ENCODE measurements at places on chromosomes 6 and 20.

GRCh38 chr20:58784321-58785074 lies 66.2 kb downstream of the GNAS-AS1 start:
- H3K4me1 ChIP-seq: no peaks in the 10 kb centered on the region
- H3K27me3 ChIP-seq: no peaks in the 10 kb centered on the region
- no peaks in the 10 kb centered on the region for H3K36me3 ChIP-seq
- no peak for DNase-seq

- DNase-seq: no peak
- no peaks in the 10 kb centered on the region for H3K4me1 ChIP-seq
- H3K27ac ChIP-seq: no peak overlapping the region
These were observed 337.7 kb downstream of the TPBG start for GRCh38 chr6:82701341-82701740.

GRCh38 chr6:158459726-158460125 lies 100.2 kb upstream of the TMEM181 start:
- no peak overlapping the region for H3K4me3 ChIP-seq
- H3K36me3 ChIP-seq: no peaks in the 10 kb centered on the region
- no peaks in the 10 kb centered on the region for H3K27me3 ChIP-seq
- DNase-seq: no peak
- H3K4me1 ChIP-seq: no peaks in the 10 kb centered on the region
- no peak overlapping the region for H3K27ac ChIP-seq

DNA sequence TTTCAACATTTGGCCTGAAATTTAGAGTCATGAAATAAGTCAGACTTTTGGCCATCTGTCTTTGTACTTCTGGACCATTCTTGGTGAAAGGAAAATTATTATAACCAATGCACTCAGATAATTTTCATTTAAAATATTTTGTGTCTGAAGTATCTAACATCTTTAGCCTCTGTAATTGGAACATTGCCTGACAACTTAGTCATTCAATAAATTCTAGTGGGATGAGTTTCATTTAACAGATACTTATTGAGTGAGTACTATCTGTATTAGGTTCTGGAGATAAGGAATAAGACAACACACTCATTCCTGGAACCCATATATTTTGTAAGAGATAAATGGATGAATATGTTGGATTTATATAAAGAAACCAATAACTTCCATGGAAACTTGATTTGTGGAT lies 536.0 kb downstream of the BCKDHB start:
- no peaks in the 10 kb centered on the region for H3K36me3 ChIP-seq
- no peaks in the 10 kb centered on the region for H3K27me3 ChIP-seq
- H3K4me3 ChIP-seq: no peak overlapping the region
- H3K27ac ChIP-seq: no peak overlapping the region
- H3K4me1 ChIP-seq: no peaks in the 10 kb centered on the region
- no peak for DNase-seq

GRCh38 chr6:20154753-20155152 lies 57.5 kb downstream of the MBOAT1 start:
- no peaks in the 10 kb centered on the region for H3K27me3 ChIP-seq
- DNase-seq: no peak
- no peak overlapping the region for H3K27ac ChIP-seq
- no peaks in the 10 kb centered on the region for H3K36me3 ChIP-seq

GRCh38 chr6:141513830-141514229 lies 618.9 kb upstream of the GJE1 start:
- H3K4me3 ChIP-seq: no peak overlapping the region
- no peak overlapping the region for H3K27ac ChIP-seq
- no peaks in the 10 kb centered on the region for H3K4me1 ChIP-seq

DNA sequence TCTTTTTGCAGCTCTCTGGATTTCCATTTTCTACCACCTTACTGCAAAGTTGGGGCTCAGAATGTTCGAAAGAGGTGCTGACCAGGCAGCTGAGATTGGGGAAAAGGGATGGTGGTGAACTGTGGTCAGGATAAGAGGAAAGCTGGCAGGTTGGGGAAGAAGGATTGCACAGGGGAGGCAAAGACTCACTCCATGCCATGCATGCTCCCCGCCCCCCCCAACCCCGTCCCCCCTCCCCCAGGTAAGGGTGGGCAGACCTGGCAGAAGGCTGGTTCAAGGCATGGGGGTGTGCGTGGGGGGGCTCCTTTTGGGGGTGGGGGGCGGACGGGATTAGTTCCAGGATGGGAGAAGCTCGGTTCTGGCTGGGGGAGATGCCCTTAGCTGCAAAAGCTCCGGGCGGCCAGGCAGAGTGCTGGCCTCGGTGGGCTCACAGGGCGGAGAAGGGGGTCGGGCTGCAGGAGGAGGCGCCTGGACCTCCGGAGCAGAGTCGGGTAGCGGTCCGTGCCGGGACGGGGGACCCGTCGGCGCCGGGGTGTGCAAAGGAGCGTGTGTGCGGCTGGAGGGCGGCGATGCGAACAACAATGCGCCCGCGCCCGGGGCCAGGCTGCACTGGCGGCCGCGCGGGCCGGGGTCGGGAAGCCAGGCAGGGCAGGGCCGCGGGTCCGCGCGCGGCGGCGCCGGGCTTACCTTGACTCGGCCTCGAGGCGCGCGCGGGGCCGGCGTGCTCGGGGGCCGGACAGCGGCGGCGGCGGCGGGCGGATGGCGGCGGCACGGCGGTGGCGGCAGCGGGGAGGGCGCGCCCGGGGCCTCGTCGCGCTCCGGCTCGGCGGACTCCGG lies 880 bp downstream of the ADNP start:
- DNase-seq: peak; percentile 38
- H3K27me3 ChIP-seq: no peaks in the 10 kb centered on the region
- H3K27ac ChIP-seq: peak overlapping the region; percentile 80
- no peak overlapping the region for H3K4me3 ChIP-seq
- H3K4me1 ChIP-seq: peaks cover 30% of the 10 kb centered on the region

GRCh38 chr6:12288211-12288618 lies 1.9 kb upstream of the EDN1 start:
- H3K36me3 ChIP-seq: no peaks in the 10 kb centered on the region
- H3K4me1 ChIP-seq: peaks cover 8% of the 10 kb centered on the region
- H3K27me3 ChIP-seq: peaks cover 13% of the 10 kb centered on the region
- H3K4me3 ChIP-seq: no peak overlapping the region
- no peak for DNase-seq

GRCh38 chr6:110269623-110270022 lies 88.5 kb downstream of the METTL24 start:
- no peaks in the 10 kb centered on the region for H3K4me1 ChIP-seq
- no peak overlapping the region for H3K4me3 ChIP-seq
- no peaks in the 10 kb centered on the region for H3K36me3 ChIP-seq

- H3K27me3 ChIP-seq: no peaks in the 10 kb centered on the region
- H3K27ac ChIP-seq: no peak overlapping the region
- no peaks in the 10 kb centered on the region for H3K36me3 ChIP-seq
- H3K4me3 ChIP-seq: no peak overlapping the region
- DNase-seq: no peak
These were observed 744.1 kb upstream of the GJE1 start for GRCh38 chr6:141388666-141389065.

- no peak overlapping the region for H3K27ac ChIP-seq
- H3K27me3 ChIP-seq: no peaks in the 10 kb centered on the region
- no peak overlapping the region for H3K4me3 ChIP-seq
- H3K36me3 ChIP-seq: no peaks in the 10 kb centered on the region
- no peaks in the 10 kb centered on the region for H3K4me1 ChIP-seq
- DNase-seq: no peak
These were observed 2.2 kb upstream of the FUT9 start for GRCh38 chr6:96013531-96013930.

- no peak overlapping the region for H3K27ac ChIP-seq
- no peaks in the 10 kb centered on the region for H3K36me3 ChIP-seq
- H3K4me3 ChIP-seq: no peak overlapping the region
- no peaks in the 10 kb centered on the region for H3K27me3 ChIP-seq
- no peaks in the 10 kb centered on the region for H3K4me1 ChIP-seq
- no peak for DNase-seq
These were observed 283.9 kb downstream of the TBC1D7 start for GRCh38 chr6:13044390-13044789.

- no peak overlapping the region for H3K27ac ChIP-seq
- H3K4me1 ChIP-seq: peaks cover 17% of the 10 kb centered on the region
- no peak for DNase-seq
- H3K36me3 ChIP-seq: no peaks in the 10 kb centered on the region
- H3K27me3 ChIP-seq: no peaks in the 10 kb centered on the region
- no peak overlapping the region for H3K4me3 ChIP-seq
These were observed 51.1 kb downstream of the MYO6 start for GRCh38 chr6:75800133-75800532.

DNA sequence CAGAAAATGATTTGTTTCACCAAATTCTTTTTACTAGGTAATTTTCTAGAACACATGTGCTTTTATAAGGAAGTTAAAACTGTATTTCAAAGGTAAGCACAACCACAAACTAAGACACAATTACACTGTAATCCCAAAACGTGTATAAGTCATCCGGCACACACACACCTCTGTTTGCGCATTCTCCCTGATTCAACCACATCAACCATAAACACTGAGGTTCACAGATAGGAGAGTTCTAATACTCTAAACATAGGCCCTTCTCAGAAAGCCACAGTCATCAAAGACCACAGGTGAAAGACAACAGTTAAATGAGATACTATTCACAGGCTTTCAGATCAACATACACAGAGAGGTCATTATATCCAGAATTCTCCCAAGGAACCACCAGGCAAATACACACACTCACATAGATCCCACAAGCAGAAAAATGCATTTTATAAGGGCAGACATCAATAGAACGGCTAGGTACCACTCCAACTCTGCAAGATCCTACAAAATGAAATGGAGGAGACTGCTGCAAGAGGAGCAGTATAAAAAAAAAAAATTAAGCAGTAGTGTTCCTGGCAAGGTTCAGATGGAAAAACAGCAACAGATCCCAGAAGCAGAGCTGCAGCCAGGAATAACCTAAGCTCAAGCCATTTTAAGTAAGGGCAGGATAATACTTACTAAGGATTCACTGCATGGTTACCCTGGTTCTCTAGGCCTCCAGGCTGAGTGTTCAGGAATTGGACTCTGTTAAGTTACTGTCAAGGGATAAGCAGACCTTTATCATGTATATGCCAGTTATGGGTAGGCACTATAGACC lies 6.6 kb upstream of the FBXO9 start:
- no peaks in the 10 kb centered on the region for H3K36me3 ChIP-seq
- no peak for DNase-seq
- no peaks in the 10 kb centered on the region for H3K27me3 ChIP-seq
- H3K4me1 ChIP-seq: peaks cover 26% of the 10 kb centered on the region

DNA sequence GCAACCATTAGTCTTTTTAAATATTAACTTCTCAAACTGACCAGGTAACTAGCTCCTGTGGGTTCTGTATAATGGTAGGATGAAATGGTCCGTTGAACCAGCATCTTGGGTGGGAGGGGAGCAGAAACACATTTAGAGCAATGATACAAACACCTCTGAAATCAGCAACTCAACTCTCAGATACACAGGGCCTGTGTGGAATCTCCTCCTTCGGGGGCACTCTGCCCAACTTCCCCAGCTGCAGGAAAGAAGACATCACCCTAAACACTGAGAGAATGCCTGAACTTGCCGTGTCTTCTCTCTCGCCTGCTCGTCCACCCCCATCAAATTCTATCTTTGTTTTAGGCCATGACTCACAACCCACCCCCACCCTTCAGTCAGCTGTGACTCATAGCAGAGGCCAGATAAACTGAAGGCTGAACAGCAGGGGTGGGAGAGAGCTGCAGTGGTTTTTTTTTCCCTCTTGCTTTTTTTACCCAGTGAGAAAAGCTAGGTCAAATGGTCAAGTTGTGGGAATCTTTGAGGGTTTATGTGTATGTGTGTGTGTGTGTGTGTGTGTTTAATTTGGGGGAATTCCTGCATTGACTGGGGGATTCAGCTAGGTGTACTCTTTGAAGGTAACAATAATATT lies 593.4 kb upstream of the JAG1 start:
- no peak overlapping the region for H3K27ac ChIP-seq
- DNase-seq: no peak
- H3K36me3 ChIP-seq: no peaks in the 10 kb centered on the region
- no peaks in the 10 kb centered on the region for H3K27me3 ChIP-seq

- no peaks in the 10 kb centered on the region for H3K36me3 ChIP-seq
- no peak overlapping the region for H3K27ac ChIP-seq
- H3K27me3 ChIP-seq: no peaks in the 10 kb centered on the region
- H3K4me1 ChIP-seq: peaks cover 19% of the 10 kb centered on the region
These were observed 69.8 kb upstream of the PHACTR2 start for GRCh38 chr6:143607974-143608373.

DNA sequence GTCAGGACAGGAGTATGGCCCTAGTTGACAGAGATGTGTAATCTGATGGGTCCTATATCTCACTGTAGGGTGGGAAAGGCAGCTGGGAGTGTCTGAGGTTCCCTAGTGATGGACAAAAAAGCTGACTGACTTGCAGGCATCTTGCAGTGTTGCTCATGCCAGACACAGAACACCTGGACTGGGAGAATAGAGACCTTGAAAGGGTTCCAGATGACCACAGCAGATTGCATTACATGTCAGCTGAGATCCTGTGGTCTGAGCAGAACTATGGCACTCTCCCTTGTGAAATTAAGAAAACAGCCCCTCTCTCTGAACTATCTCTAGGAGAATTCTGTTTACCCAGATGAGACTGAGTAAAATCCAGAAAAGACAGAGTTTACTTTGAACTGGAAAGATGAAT lies 212.6 kb upstream of the MAN1A1 start:
- no peak overlapping the region for H3K4me3 ChIP-seq
- no peaks in the 10 kb centered on the region for H3K4me1 ChIP-seq
- H3K36me3 ChIP-seq: no peaks in the 10 kb centered on the region
- no peak overlapping the region for H3K27ac ChIP-seq
- H3K27me3 ChIP-seq: no peaks in the 10 kb centered on the region
- no peak for DNase-seq

- no peak overlapping the region for H3K27ac ChIP-seq
- no peak for DNase-seq
- no peaks in the 10 kb centered on the region for H3K36me3 ChIP-seq
- no peaks in the 10 kb centered on the region for H3K27me3 ChIP-seq
- no peaks in the 10 kb centered on the region for H3K4me1 ChIP-seq
These were observed 156.7 kb upstream of the THEMIS start for GRCh38 chr6:128057541-128057940.

GRCh38 chr6:74091136-74091793 lies 395.3 kb downstream of the CD109 start:
- H3K4me1 ChIP-seq: no peaks in the 10 kb centered on the region
- no peak for DNase-seq
- H3K36me3 ChIP-seq: no peaks in the 10 kb centered on the region
- H3K27ac ChIP-seq: no peak overlapping the region

DNA sequence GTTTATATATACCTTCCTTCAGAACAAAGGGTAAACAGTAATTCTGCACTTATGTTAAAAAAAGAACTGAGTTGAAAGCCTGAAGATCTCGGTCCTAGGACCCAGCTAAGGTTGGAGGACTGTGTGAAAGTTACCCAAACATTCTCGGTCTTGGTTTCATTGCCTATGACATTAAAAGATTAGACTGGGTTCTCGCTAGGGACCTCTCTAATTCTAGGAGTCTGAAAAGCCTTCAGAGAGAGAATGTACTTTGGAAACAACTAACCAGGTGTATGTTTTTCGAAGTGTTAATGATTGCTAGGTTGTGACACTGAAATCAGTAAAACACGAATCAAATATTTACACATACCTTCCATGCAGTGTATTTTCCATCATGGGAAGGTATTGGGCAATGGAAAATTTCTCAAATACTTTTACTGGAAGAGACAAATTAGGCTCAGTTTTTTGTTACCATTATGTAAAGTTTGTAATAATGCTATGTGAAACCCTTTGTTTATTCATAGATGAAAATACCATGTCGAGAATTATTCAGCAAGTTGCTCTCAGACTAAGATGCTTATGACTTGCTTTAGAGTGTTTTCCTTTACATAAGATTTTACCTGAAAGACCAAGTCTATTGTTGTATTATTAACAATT lies 113.7 kb upstream of the LOC128125822 start:
- H3K27ac ChIP-seq: no peak overlapping the region
- H3K36me3 ChIP-seq: no peaks in the 10 kb centered on the region
- DNase-seq: no peak

GRCh38 chr6:154297721-154298120 lies 58.9 kb downstream of the IPCEF1 start:
- no peaks in the 10 kb centered on the region for H3K27me3 ChIP-seq
- H3K27ac ChIP-seq: peak overlapping the region; percentile 96
- H3K36me3 ChIP-seq: no peaks in the 10 kb centered on the region

Data from thyroid gland (tissue), 4 donors.